ENCODE measurements at places on chromosomes 12 and 14.

- DNase-seq = no peak
These were observed 15.7 kb upstream of the STON2 start for GRCh38 chr14:81415781-81416180.

- no peak for DNase-seq
These were observed 40.7 kb downstream of the WDR20 start for GRCh38 chr14:102180248-102180998.

DNA sequence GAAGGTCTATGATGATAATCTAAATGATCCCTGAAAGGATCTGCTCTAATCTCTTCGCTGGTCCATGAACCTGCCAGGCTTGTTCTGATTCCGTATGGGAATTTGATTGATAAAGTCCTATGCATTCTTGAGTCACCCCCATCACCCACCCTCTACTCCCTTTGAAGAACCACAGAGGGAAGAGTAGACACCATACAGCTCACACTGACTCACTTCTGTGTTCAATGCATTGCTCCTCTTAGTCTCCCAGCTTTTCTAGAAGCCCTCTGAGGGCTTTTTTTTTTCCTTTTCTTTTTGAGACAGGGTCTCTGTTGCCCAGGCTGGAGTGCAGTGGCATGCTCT, 18.5 kb upstream of the GPRC5A start:
- no peak for DNase-seq

GRCh38 chr12:75908961-75909605, 122.5 kb downstream of the PHLDA1 start:
- peak; percentile 96 for DNase-seq

- no peak for DNase-seq
These were observed 71.0 kb downstream of the PLEKHG3 start for GRCh38 chr14:64775081-64775777.

DNA sequence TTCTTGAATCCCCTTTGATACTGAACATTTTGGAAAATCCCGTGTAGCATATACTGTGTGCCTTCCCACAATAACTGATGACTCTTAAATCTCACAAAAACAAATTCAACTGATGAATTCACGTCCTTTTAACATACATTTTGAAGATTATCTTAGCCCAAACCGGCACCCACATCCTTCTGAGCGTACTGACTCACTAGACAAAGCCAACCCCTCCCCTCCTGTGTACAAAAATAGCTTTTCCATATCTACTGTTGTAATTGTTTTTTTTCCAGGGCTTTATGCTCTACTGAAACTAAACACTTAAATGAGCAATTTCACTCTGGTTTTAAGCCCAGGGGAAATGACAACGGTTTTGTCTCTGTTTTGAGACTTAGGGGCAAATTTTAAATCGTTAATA, 109.4 kb upstream of the ATF7IP start:
- no peak for DNase-seq

- DNase-seq = no peak
These were observed 21.7 kb downstream of the RNF212B start for GRCh38 chr14:23259426-23259825.

DNA sequence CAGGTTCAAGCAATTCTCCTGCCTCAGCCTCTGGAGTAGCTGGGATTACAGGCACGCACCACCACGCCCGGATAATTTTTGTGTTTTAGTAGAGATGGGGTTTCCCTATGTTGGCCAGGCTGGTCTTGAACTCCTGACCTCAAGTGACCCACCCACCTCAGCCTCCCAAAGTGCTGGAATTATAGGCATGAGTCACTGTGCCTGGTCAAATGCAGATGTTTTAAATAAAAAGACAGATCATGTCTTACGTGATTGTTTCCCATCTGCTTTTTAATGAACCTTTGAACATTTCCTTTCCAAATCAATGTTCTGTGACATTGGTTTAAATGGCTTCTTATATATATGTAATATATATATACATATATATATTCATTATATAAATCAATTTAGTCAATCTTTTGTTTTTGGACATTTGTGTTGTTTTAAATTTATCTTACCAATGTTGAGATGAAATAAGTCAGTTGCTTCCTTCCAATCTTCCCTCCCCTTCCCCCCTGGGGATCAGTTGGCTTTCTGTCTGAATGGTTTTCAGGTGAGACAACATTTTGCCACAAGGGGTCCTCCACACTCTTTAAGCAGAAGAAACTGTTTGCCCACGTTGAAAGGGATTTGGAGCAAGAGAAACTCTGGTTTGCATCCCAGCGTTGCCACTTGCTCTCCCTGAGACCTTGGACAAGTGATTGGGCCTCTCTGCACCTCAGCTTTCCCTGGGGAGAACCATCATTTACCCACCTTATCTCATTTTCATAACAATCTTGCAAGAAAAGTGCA, 47.6 kb upstream of the RBM19 start:
- no peak for DNase-seq

DNA sequence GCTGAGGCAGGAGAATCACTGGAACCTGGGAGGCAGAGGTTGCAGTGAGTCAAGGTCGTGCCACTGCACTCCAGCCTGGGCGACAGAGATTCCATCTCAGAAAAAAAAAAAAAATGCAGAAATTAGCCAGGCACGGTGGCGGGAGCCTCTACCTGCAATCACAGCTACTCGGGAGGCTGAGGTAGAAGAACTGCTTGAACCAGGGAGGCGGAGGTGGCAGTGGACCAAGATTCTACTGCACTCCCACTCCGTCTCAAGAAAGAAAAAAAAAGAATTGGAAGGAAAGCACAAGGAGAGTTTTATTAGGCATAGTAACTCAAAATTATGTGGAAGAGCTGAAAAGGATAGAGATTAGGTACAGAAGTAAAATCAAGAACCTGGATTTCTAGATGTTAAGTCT, 20.8 kb upstream of the AMHR2 start:
- no peak for DNase-seq

DNA sequence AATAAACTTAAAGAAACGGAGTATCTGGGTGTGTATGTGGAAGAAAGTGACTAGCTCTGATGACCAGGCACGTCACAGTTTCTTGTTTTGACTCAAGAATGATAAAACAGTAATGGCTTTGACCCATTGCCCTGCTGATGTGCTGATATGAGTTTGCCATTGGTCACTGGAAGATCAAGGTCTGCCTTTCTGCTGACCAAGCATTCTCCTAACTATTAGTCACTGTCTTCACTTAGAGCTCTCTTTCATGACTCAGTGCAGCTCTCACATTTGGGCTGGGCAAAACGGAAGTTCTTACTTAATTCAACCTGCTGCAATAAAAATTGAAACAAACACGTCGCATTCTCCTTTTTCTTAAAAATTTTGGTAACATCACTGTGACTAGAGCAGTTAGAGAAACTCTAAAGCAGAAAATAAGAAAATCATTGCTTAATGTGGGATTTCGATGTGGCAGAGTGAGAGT, 366.7 kb downstream of the BTG1 start:
- peak; percentile 66 for DNase-seq

DNA sequence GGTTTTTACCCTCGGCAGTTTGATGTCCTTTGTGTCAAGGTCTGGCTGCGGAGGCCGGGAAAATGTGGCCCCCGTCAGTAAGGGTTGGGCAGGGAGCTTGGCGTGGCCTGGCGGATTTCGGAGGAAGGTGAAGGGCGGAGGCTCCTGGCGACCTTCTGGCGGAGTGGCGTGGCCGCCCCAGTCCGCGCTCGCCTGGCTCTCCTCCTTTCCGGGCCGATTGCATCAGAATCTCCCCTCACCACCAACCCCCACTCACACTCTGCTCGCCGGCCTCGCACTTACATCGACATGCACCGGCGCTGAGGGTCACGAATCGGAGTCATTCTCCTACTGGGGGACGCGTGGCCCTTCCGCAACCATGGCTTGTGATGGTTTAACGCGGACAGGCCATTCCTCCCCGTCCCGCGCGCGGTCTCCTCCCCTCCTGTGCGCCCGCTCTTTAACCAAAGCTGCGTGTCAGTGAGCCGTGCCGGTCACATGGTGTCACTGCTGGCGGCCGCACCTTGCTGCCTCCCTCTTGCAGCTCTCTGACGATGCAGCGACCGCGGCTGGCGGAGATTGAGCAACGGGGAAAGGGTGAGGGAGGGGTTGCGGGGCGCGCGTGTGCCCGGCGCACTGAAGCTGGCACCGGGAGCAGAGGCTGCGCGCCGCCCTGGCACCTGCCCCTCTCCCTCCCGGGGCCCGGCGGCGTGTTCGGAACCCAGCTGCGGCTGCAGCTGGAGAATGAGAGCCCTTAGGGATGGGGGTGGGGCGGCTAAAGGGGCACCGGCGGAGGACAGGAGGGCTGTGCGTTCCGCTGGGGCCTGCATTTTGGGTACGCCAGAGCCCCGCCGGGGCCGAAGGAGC, at the start of gene SLC38A1:
TSS of gene SLC38A1 (minus strand) at position 461 of the 846 bp plus-strand sequence. CDS start 29,243 bp downstream, outside the sequence.
- DNase-seq = peak; percentile 80

DNA sequence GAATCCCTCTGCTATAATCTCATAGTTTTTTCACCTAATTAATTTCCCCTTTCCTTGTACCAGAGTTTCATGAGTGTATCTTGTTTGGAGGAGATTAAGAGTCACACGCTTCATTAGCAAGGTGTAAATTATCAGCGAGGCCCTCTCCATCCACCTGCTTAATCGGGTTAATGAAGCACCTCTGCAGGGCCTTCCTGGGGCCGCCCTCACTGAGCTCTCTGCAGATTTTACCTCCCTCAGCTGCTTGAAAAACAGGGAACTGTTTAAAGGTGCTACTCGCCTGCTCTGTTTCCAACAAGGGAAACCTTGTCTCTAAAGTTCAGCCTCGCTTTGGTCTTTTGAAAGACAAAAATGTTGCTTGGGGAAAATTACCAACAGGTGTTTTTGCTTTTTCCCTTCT, 35.8 kb downstream of the OTX2 start:
- DNase-seq = no peak

GRCh38 chr12:65605019-65605418, 219.3 kb upstream of the HMGA2 start:
- DNase-seq = peak; percentile 49

- no peak for DNase-seq
These were observed 185.2 kb upstream of the AMIGO2 start for GRCh38 chr12:47264951-47265350.

- DNase-seq = no peak
These were observed 35.3 kb downstream of the SLC6A15 start for GRCh38 chr12:84877340-84877739.

- DNase-seq = no peak
These were observed 27.7 kb downstream of the DIO3 start for GRCh38 chr14:101588990-101589389.

Measured in fibroblast of gingiva (primary cell).